ENCODE measurements at places on chromosomes 4 and X. TPM values are rescaled to one million over a fixed set of nuclear protein-coding genes. Genes with fewer than 3 reads are reported as not detected.

- no peak overlapping the region for H3K4me3 ChIP-seq
- H3K27me3 ChIP-seq, result no peaks in the 10 kb centered on the region
- H3K27ac ChIP-seq, result peak overlapping the region; percentile 21
- DNase-seq, result peak; percentile 39
- H3K4me1 ChIP-seq, result peaks cover 16% of the 10 kb centered on the region
- H3K36me3 ChIP-seq, result no peaks in the 10 kb centered on the region
Observed at GRCh38 chr4:113869743-113870375, 108.3 kb upstream of the CAMK2D start.

GRCh38 chrX:116726806-116727205, 264.0 kb upstream of the CT83 start:
- H3K4me1 ChIP-seq, result no peaks in the 10 kb centered on the region
- no peak overlapping the region for H3K4me3 ChIP-seq
- no peak overlapping the region for H3K27ac ChIP-seq
- DNase-seq, result no peak
- no peaks in the 10 kb centered on the region for H3K27me3 ChIP-seq

DNA sequence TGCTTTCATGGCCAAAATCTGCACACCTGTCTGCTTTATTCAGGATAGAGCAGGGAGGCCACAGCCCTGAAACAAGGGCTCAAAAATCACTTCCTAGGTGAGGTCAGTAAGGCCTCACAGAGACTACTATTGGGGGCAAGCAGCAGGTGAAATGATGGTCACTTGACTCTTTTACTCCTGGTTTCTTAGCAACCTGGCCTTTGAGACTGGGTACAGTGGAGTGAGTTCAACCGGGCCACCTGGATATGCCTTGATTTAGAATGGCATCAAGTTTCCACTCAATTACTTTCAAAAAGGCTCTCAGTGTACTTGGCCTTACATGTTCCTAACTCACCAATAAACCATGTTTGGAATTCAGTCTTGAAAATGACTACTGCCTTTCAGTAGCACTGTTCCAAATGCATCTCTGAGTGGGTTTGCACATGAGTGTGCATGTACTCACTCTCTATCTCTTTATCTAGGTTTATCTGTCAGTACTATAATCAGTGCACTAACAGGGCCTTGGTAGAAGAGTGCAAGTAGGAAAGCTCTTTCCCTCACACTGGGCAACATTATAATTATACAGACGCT, 388.2 kb downstream of the OPHN1 start:
- H3K27me3 ChIP-seq, result no peaks in the 10 kb centered on the region
- no peak for DNase-seq
- no peaks in the 10 kb centered on the region for H3K36me3 ChIP-seq
- H3K4me3 ChIP-seq, result no peak overlapping the region
- H3K27ac ChIP-seq, result no peak overlapping the region

DNA sequence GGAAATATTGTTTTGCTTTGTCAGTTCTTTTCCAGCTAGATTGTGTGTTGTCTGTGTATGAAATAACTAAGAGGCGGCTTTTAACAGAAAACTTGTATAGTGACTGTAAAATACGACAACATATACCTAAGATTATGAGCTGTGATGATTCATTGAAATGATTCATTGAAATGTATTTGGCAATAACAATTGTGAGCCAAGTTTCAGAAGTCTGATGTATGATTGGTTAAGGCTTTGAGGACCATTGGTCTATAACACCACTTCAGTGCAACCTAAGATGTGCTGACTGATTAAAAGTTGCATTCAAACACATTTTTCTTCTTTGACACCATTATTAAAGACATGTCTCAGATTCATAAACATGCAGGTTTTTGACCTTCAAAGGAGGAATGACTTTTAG, 76.6 kb downstream of the PTPN13 start:
- H3K27ac ChIP-seq, result no peak overlapping the region
- H3K27me3 ChIP-seq, result peaks cover 5% of the 10 kb centered on the region

DNA sequence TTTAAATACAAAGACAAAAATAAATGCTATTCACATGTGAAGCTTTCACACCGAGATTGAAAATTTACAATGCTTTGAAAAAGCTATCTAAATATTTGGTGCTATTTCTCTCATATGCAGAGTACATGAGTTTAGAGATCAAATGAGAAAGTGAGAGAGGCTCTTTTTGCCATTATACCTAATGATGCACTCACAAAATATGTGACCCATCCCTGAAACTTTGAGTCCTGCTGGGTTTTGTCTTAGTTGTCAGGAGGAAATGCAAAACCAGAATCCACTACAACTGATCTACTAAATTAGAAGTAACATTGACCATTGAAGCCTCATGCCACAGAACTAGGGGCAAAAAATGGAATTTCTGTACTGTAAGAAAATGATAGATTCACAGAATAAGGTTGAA, 251.7 kb downstream of the MAPK10 start:
- no peak overlapping the region for H3K4me3 ChIP-seq
- DNase-seq, result no peak
- peaks cover 2% of the 10 kb centered on the region for H3K27me3 ChIP-seq
- no peak overlapping the region for H3K27ac ChIP-seq
- no peaks in the 10 kb centered on the region for H3K36me3 ChIP-seq

GRCh38 chr4:55297346-55297745, 48.7 kb upstream of the SRD5A3 start:
- H3K27me3 ChIP-seq, result peaks cover 8% of the 10 kb centered on the region
- no peak overlapping the region for H3K27ac ChIP-seq
- no peak for DNase-seq
- H3K4me1 ChIP-seq, result peaks cover 2% of the 10 kb centered on the region
- no peak overlapping the region for H3K4me3 ChIP-seq
- no peaks in the 10 kb centered on the region for H3K36me3 ChIP-seq

DNA sequence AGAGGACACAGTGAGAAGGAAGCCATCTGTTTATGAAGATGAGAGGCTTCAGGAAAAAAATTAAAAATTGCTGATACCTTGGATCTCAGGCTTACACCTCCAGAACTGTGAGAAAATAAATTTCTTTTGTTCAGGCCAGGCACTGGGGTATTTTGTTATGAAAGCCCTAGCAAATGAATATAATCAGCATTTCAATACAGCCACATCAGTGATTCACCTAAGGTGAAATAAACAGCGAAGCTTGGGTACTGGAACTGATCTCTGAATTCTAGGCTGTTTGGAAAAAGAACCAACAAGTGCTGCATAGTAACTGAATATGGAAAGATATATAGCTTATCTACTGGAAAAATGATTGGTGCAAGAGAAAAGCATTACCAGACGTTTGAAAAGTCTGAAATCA, 88.5 kb downstream of the PDS5A start:
- peaks cover 74% of the 10 kb centered on the region for H3K36me3 ChIP-seq
- H3K4me1 ChIP-seq, result no peaks in the 10 kb centered on the region
- H3K27ac ChIP-seq, result no peak overlapping the region
- H3K27me3 ChIP-seq, result no peaks in the 10 kb centered on the region
- no peak for DNase-seq

DNA sequence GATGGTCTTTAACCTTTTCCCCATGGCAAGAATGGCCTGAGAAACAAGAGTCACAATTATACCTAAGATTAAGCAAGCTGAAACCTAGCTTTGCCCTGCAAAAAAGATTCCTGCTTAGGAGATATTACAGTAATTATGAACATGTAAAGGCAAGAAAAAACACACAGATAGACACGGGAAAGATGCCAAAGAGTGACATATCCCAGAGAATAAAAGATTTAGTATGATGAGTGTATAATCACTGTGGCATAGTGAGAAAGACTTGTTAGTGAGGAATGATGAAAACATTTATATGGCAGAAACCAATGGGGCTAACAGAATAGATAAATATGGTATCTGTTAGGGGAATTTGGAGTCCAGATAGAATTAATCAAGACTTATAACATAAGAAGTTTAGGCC, 29.6 kb upstream of the TASL start:
- H3K27me3 ChIP-seq, result peaks cover 4% of the 10 kb centered on the region
- no peaks in the 10 kb centered on the region for H3K36me3 ChIP-seq
- H3K4me3 ChIP-seq, result no peak overlapping the region
- no peak for DNase-seq
- H3K27ac ChIP-seq, result no peak overlapping the region

DNA sequence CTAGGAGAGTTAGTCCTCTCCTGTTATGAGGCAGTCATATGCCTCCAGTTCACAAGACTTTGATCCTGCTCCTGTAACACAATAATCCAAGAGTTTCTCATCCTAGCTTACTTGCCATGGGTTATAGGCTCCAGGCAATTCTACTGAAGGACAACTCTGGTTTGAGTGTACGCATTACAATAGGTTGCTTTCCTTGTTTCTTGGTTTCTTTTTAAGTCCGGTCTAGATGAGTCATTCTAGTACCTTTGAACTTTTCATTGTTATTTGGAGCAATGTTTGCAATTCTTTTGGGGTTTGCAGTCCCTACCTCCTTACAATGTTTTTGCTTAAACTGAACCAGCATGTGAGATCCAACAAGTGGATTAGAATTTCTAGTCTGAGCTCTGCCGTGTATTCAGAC, 109.1 kb downstream of the ANAPC4 start:
- H3K27ac ChIP-seq, result no peak overlapping the region
- DNase-seq, result no peak
- H3K4me1 ChIP-seq, result no peaks in the 10 kb centered on the region
- no peaks in the 10 kb centered on the region for H3K36me3 ChIP-seq
- H3K27me3 ChIP-seq, result peaks cover 2% of the 10 kb centered on the region
- no peak overlapping the region for H3K4me3 ChIP-seq

DNA sequence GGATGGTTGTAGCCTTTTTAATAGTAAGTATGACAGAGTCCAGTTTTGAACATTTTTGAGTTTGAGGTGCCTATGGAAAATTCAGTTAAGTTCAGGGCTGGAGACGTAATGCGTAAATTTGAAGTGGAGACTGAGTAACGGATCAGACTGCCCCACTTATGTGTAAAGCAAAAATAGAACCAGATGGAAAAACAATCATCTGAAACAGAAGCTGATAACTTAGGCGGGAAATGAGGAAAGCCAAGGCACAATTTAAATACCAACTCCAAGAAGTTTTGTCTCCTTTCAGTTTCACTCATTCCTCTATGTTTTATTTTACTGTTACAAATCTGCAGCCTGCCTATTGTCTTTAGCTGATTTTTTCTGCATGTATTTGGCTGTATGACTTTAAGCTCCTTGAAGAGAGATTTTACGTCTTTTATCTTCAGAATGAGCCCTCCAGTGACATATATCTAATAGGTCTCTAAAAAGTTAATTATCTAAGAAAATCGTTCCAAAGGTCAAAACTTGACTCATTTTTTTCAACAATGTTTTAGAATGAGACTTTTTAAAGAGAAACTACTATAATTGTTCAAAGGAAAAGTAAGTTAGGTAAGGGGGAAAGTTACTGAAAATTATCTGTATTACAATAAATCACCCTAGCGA, 1.1 kb downstream of the SGCB start:
- H3K27me3 ChIP-seq, result peaks cover 29% of the 10 kb centered on the region
- H3K4me3 ChIP-seq, result peak overlapping the region; percentile 81
- peaks cover 32% of the 10 kb centered on the region for H3K4me1 ChIP-seq
- H3K36me3 ChIP-seq, result peaks cover 12% of the 10 kb centered on the region
- DNase-seq, result no peak

DNA sequence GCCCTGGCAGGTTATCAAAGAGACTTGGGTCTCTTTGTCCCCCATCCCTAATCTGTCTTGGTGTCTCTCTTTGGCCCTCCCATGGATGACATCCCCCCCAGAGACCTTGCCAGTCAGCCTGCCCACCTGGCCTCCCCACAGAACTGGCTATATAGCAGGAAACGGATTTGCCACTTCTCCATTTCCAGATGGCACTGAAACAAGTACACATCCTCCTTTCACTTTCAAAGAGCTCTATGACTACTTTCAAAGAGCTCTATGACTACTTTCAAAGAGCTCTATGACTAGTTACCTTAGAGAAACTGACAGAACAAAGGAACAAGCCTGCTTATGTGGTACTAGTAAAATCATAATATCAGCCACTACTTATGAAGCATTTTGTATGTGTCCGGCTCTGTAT, 175.3 kb downstream of the MAML3 start:
- H3K4me1 ChIP-seq, result peaks cover 51% of the 10 kb centered on the region
- H3K27ac ChIP-seq, result peak overlapping the region; percentile 84
- no peak overlapping the region for H3K4me3 ChIP-seq
- H3K36me3 ChIP-seq, result peaks cover 10% of the 10 kb centered on the region
- no peaks in the 10 kb centered on the region for H3K27me3 ChIP-seq
- DNase-seq, result peak; percentile 38

DNA sequence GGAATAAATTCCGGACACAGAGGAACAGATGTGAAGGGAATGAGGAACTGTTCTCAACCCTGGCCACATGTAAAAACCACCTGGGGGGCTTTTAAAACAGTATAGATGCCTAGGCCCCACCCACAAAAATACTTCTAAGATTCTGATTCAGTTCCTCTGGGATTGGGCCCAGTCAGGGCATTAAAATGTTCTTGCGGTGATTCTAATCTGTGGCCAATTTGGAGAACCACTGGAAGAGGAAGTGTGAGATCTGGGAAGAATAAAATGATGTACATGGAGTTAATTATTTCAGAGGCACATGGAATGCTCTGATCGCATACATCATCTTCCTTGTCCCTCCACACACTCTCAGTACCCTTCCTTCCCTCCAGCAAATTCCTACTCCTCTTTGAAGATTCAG, 192.2 kb downstream of the APBB2 start:
- H3K36me3 ChIP-seq, result no peaks in the 10 kb centered on the region
- no peak for DNase-seq
- H3K27me3 ChIP-seq, result no peaks in the 10 kb centered on the region
- H3K4me3 ChIP-seq, result no peak overlapping the region

Gene BST1
- 0.82 TPM for total RNA-seq

Gene GPAT3
- total RNA-seq, result 4.2 TPM

Gene PAGE1
- not detected for total RNA-seq

Gene GASK1B
- not detected for total RNA-seq

Gene ANXA3
- 1.2 TPM for total RNA-seq

Gene DACH2
- not detected for total RNA-seq

Gene TCEAL6
- total RNA-seq, result not detected

Gene DNAAF6
- not detected for total RNA-seq

Gene CPLX1
- 0.42 TPM for total RNA-seq

Gene SLC38A5
- 78.9 TPM for total RNA-seq
